Osteoblast (primary cell): ENCODE measurements at places on chromosomes 6 and 20. TPM values are rescaled to one million over a fixed set of nuclear protein-coding genes. Genes with fewer than 3 reads are reported as not detected.

DNA sequence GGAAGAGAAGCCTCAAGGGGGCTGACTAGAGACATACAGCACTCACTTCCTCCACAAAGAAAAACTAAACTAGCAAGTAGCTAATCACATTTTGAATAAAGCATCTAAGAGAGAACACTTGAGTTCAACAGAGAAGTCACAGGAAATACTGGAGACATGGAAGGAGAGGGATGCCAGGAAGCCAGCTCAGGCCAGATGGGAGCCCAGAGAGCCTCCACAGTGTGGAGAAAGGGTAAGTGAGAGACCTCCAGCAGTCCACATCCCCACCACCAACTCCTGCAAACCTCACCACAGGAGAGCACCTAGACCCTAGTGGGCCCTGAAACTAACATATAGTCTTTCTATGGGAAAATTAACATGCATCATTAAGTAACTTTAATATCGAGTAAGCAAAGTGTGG is 79.2 kb downstream of the EPM2A start:
- no peak overlapping the region for H3K4me3 ChIP-seq
- no peak for DNase-seq

DNA sequence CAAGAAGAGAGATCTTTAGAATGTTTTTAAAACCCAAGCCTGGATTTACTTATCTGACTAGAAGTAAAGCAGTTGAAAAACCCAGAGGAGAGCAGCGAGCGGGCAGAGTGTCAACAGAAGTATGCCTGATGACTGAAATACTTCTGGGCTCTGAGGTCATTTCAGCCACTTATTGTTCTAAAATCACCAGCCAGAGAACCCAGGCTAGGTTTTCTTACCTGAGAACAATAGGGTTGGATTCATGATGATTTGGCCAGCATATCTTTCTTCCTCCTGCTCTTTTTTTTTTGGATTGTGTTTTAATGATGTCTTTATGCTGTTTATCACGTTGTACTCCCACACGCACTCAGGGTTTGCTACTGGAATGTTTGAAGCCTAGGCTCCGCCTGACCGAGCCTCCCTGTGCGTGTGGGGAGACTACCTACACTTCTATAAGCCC is 63.0 kb upstream of the KIF25 start:
- peaks cover 5% of the 10 kb centered on the region for H3K4me1 ChIP-seq
- no peaks in the 10 kb centered on the region for H3K36me3 ChIP-seq
- no peaks in the 10 kb centered on the region for H3K27me3 ChIP-seq
- no peak for DNase-seq
- no peak overlapping the region for H3K27ac ChIP-seq

DNA sequence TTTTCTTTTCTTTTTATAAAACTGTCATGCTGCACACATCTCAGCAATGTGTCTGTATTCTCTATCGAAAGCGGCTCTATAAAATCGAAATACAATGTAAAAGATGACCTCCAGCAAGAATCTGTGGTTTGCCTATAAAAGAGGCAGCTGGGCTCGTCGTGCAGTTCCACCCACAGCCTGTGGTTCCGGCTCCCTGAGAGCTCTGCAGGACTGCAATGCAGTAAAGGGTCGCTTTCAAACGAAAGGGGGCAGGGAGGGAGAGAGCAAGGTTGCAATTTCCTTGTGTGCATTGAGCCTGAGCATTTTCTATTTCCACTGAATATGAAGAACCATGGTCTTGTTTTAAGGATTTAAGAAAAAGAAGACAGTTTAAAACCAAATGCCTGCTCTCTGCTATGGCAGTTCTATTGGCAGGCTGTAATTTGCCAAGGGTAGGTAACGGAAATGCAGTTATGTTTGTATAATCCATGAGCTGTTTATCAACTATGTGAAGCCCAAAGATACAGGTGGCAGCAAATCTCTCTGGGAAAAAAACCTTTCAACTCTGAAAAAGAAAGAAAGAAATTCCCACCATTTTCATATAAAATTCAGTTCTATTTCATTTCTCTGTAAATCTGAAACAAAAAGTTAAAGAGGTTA is 236.5 kb downstream of the HACE1 start:
- H3K4me3 ChIP-seq, result no peak overlapping the region
- no peaks in the 10 kb centered on the region for H3K36me3 ChIP-seq
- H3K27me3 ChIP-seq, result no peaks in the 10 kb centered on the region
- no peak overlapping the region for H3K27ac ChIP-seq
- no peak for DNase-seq

DNA sequence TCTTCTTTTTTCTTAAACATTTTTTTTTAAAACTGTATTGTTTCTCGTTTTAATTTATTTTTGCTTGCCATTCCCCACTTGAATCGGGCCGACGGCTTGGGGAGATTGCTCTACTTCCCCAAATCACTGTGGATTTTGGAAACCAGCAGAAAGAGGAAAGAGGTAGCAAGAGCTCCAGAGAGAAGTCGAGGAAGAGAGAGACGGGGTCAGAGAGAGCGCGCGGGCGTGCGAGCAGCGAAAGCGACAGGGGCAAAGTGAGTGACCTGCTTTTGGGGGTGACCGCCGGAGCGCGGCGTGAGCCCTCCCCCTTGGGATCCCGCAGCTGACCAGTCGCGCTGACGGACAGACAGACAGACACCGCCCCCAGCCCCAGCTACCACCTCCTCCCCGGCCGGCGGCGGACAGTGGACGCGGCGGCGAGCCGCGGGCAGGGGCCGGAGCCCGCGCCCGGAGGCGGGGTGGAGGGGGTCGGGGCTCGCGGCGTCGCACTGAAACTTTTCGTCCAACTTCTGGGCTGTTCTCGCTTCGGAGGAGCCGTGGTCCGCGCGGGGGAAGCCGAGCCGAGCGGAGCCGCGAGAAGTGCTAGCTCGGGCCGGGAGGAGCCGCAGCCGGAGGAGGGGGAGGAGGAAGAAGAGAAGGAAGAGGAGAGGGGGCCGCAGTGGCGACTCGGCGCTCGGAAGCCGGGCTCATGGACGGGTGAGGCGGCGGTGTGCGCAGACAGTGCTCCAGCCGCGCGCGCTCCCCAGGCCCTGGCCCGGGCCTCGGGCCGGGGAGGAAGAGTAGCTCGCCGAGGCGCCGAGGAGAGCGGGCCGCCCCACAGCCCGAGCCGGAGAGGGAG is 580 bp downstream of the VEGFA start:
- no peaks in the 10 kb centered on the region for H3K27me3 ChIP-seq
- peak overlapping the region; percentile 97 for H3K4me3 ChIP-seq
- peak; percentile 97 for DNase-seq
- peaks cover 46% of the 10 kb centered on the region for H3K4me1 ChIP-seq

DNA sequence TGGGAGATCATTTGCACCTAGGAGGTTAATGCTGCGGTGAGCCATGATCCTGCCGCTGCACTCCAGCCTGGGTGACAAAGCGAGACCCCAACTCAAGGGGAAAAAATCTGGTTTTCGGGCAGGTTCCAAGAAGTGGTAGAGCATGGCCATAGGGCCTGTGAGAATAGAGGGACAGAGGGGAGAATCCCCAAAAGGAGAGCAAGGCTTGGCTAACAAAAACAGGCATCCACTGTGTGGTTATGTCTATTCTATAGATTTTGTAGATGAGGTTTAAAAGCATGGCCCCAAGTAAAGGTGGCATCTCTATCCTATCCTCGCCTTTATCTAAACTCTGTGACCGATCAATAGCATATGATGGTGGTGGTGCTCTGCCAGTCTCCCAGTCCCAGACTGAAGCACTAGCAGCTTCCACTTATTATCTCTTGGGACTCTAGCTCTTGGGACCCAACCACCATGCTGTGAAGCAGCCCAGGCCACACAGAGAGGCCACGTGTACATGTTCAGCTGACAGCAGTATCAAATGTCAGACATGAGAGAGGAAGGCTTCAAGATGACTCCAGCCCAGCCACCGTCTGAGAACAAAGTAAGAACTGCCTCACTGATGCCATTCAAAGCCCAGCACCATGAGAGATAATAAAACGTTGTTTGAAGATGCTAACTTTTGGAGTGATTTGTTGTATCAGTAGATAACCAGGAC is 27.7 kb downstream of the EIF2S2 start:
- no peak for DNase-seq
- H3K27me3 ChIP-seq, result no peaks in the 10 kb centered on the region
- no peak overlapping the region for H3K4me3 ChIP-seq

DNA sequence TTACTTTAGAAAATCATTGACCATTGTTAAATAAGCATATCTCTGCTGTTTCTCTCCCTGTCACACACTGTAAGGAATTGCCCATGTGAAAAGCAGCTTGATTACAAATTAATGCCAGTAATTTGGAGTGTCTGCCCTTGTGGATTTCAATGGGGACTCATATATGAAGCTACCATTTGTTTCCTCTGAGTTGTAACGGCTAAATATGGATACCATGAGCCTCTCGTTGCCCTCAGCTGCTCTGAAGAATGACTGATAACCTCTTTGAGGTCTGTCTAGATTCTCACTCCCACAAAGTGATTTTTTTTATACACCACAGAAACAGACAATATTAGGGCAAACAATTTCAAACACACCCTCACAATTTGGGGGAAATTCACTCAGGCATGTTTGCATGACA is 40.0 kb upstream of the MAFB start:
- H3K27me3 ChIP-seq, result no peaks in the 10 kb centered on the region
- DNase-seq, result no peak
- H3K4me3 ChIP-seq, result no peak overlapping the region
- no peak overlapping the region for H3K27ac ChIP-seq

DNA sequence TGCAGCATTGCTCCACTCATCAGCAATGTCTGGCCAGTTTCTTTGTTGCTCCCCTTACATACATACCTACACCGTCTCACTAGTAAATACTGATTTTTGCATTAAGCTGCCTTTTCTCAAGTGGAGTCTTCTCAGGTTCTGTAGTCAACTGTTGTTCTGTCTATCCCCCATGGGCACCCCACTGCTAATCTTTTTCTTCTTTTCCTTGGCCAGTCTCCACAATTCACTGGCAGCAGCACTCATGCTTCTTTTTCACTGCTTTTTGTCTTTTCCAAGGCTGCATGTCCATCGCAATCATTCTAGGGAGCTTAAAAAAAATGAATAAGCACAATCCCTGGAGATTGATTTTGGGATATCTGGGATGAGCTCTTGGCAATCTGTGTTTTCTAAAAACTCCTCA is 10.3 kb upstream of the ERVFRD-1 start:
- no peak overlapping the region for H3K4me3 ChIP-seq
- no peak for DNase-seq
- no peaks in the 10 kb centered on the region for H3K36me3 ChIP-seq
- peaks cover 23% of the 10 kb centered on the region for H3K4me1 ChIP-seq
- no peak overlapping the region for H3K27ac ChIP-seq

DNA sequence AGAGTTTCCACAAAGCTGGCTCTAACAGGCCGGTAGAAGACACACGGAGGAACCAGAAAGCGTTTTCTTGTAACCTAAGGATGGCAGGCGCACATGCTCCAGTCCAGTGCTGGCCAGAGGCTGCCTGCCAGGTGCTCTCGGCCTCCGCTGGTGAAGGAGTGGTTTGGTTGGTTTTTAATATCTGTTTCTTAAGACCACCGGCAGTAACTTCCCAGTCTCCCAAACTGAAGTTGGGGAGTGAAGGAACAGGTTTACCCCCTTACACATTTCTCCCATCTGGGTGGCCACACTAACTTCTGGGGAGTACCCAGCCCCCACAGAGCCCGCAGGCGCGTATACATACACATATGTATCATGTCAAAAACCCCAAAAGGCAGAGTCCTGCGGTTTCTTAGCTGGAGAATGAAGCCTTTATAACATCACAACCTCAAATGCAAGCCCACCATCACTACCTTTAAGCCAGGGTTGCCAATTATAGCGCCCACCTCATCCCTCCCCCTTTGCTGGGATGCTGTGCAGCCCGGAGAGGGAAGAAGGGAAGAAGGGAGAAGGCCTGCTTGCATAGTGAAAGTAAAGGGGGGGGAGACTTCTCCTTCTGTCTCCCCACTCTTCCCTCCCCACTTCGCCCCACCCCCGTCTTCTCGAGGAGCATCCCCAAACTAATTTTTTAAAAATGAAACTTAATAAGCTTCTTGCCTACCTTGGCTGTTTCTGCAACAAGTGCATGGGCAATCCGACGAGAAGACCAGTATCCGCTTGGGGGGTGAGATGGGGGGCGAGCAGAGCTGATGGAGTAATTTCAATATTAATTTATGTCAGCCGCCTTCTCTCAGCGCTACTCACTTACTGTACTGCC is 1.0 kb downstream of the TRERF1 start:
- H3K27me3 ChIP-seq, result no peaks in the 10 kb centered on the region
- H3K4me3 ChIP-seq, result peak overlapping the region; percentile 90
- DNase-seq, result peak; percentile 85
- peak overlapping the region; percentile 51 for H3K27ac ChIP-seq
- H3K4me1 ChIP-seq, result peaks cover 31% of the 10 kb centered on the region
- H3K36me3 ChIP-seq, result no peaks in the 10 kb centered on the region

DNA sequence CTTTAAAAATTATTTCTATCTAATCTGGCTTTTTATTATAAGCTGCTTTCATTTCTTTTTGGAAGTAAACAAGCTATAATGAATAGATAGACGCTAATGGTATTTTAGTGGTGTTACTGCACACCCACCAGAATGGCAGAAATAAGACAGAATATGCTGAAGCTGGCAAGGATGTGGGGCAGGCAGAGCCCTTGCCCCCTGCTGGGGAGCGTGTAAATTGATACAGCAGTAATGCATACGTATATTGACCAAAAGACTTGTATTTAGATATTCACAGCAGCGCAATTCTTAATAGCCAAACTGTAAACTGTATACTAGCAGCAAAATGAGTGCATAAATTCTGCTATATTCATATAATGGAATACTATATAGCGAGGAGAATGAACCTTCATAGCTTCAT is 35.3 kb downstream of the TMEM181 start:
- no peaks in the 10 kb centered on the region for H3K27me3 ChIP-seq
- DNase-seq, result no peak
- H3K36me3 ChIP-seq, result peaks cover 52% of the 10 kb centered on the region
- no peak overlapping the region for H3K27ac ChIP-seq

GRCh38 chr20:35275741-35276251 is 2.1 kb downstream of the MMP24OS start:
- peaks cover 54% of the 10 kb centered on the region for H3K36me3 ChIP-seq
- DNase-seq, result no peak
- H3K4me3 ChIP-seq, result no peak overlapping the region
- H3K27me3 ChIP-seq, result no peaks in the 10 kb centered on the region
- H3K27ac ChIP-seq, result peak overlapping the region; percentile 78

GRCh38 chr20:50491168-50491567 is 19.0 kb upstream of the PTPN1 start:
- peaks cover 29% of the 10 kb centered on the region for H3K4me1 ChIP-seq
- DNase-seq, result no peak
- H3K4me3 ChIP-seq, result no peak overlapping the region

The ANGPT4 gene
- total RNA-seq, result under 0.01 TPM in 2 replicates

The CNKSR3 gene
- total RNA-seq, result 4.7 and 5.4 TPM in 2 replicates
